H9 (cell line): ENCODE measurements at places on chromosomes 7 and 10.
A peak's percentile ranks its signal among the peaks of the same experiment; 100 is the strongest.

- peak overlapping the region; percentile 85 for H3K4me3 ChIP-seq
- H3K4me1 ChIP-seq, result no peaks in the 10 kb centered on the region
These were observed 534 bp upstream of the ACBD5 start for GRCh38 chr10:27241010-27241651.

GRCh38 chr7:45196374-45196773, 38.8 kb downstream of the RAMP3 start:
- H3K36me3 ChIP-seq, result no peaks in the 10 kb centered on the region
- no peak overlapping the region for H3K4me3 ChIP-seq
- no peak for DNase-seq
- H3K27ac ChIP-seq, result no peak overlapping the region
- H3K27me3 ChIP-seq, result no peaks in the 10 kb centered on the region
- H3K4me1 ChIP-seq, result no peaks in the 10 kb centered on the region

DNA sequence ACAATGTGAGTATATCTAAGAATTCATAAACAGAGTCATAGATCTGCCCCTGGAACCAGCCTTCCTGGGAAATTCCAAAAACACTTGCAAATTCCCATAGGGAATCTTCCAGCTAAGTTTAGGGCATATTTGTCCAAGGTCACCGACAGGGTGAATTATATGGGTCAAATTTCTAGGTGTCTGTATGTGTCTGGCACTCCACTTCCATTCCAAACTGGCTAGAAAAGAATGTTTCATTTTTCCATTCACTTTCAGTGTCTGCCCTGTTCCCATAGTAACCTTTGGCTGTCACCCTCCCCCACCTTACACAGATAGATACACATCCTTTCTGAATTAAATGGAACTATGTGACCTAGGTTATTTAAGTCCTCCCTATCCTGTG, 230.9 kb downstream of the CREB5 start:
- peaks cover 9% of the 10 kb centered on the region; the same call in 1 of the 2 replicates for H3K4me1 ChIP-seq
- DNase-seq, result no peak
- H3K4me3 ChIP-seq, result no peak overlapping the region
- H3K27ac ChIP-seq, result no peak overlapping the region
- no peaks in the 10 kb centered on the region for H3K27me3 ChIP-seq

GRCh38 chr7:15424468-15424867, 137.3 kb downstream of the AGMO start:
- no peak for DNase-seq
- H3K27me3 ChIP-seq, result no peaks in the 10 kb centered on the region
- no peak overlapping the region for H3K4me3 ChIP-seq
- H3K4me1 ChIP-seq, result no peaks in the 10 kb centered on the region
- H3K36me3 ChIP-seq, result no peaks in the 10 kb centered on the region
- no peak overlapping the region for H3K27ac ChIP-seq

DNA sequence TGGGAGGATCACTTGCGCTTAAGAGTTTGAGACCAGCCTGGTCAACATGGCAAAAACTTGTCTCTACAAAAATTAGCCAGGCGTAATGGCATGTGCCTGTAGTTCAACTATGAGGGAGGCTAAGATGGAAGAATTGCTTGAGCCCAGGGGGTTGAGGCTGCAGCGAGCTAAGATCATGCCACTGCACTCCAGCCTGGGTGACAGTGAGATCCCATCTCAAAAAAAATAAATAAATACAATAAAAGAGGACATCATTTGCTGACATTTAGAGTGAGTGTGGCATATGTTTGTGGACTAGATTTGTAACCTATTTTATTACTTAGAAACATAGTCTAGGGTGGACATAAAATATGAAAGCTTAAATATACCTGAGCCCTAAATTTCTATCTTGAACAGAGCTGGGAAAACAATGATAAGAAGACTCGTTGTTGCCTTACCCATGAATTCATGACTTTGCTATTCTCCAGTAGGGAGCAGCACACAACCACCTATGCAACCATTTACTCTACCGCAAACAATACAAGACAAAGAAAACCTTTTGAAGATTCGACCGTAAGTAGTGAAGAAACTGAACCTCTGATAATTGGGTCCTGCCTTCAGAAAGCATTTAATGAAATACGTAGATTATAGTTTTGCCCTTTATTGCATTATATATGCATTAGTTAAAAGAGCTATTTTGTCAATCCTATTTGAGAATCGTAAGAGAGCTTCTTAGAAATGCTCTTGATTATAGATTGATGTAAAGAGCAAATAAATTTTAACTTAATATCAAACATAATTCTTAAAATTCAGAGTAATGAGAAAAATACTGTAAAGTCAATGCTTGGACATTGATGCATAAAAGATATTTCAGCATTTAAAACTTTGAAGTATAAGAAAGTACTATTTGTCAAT, 83.5 kb downstream of the GNAT3 start:
- no peaks in the 10 kb centered on the region for H3K36me3 ChIP-seq
- no peaks in the 10 kb centered on the region; the same call in 1 of the 2 replicates for H3K4me1 ChIP-seq
- peak; percentile 41 for DNase-seq
- H3K27ac ChIP-seq, result no peak overlapping the region
- no peaks in the 10 kb centered on the region for H3K27me3 ChIP-seq

DNA sequence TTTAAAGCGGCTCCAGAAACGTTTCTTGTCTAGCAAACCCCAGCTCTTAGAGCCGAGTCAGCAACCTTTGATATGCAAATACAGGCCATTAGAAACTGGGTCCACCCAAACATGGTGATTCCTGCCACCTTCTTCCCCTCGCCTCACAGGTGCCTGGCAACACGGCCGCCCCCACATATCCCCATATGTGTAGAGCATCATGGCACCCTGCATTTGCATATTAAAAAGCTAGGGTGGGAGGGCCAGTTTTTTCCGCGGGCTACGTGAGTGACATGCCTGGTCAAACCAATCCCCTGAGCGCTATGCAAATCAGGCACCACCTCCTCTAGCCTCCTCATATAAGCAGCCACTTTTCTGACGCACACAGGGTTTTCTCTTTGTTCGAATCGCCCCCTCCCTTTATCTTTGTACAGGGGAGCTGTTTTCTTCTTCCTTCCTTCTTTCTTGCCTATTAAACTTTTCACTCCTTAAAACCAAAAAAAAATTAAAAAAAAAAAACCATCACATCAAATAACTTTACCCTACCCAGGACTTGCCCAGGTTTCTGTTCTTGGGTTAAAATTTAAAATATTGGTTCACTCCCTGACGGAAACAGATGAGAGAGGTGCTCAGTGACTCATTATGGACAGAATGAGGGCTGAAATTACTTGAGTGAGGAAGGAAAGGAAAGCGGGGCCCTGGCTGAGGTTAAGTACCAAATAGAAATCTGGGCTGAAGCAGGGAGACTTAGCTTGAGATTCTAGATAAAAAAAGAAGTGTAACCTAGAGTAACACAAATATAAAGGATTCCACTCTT, 59.8 kb downstream of the COA1 start:
- H3K27me3 ChIP-seq, result no peaks in the 10 kb centered on the region
- peaks cover 23% of the 10 kb centered on the region for H3K36me3 ChIP-seq
- peak overlapping the region; percentile 73 for H3K27ac ChIP-seq
- H3K4me3 ChIP-seq, result peak overlapping the region; percentile 39

GRCh38 chr7:29296421-29296820, 101.8 kb downstream of the CHN2 start:
- no peak overlapping the region for H3K4me3 ChIP-seq
- peak overlapping the region; percentile 34 for H3K27ac ChIP-seq
- H3K27me3 ChIP-seq, result no peaks in the 10 kb centered on the region
- DNase-seq, result no peak
- no peaks in the 10 kb centered on the region for H3K36me3 ChIP-seq

DNA sequence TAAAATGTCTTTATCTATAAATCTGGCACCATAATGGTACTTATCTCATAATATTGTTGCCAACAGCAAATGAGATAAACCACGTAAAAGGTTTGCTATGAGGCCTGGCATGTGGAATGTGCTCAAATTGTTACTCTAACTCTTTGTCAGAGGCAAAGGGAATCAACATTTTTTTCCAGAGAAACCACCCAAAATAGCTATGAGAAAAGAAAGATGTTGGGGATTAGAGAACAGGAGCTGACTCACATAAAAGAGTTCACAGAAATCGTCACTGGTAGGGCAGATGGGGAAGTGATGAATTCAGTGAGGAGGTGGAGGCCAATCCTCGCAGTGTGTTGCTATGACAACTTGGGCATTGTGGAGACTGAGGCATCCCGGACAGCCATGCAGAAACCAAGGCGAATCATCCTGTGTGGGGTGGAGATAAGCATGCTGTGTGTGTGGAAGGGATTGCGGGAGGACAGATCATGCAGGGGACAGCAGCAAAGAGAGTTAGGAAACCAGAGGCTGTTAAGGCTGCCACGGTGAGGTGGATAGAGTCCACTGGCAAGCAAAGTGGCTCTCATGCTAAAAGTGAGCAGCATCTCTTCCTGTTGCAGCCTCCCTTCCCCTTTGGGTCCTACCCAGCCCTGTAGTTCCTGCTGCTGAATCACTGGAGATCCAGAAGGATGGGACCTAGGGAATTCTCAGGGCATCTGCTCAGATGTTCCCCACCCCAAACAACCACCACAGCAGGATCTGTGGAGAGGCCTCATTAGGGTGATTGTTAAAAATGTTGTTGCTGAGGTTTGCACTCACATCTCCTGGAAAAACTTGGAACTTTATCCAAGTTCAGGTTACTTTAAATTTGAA, 103.9 kb downstream of the CUBN start:
- H3K4me3 ChIP-seq, result no peak overlapping the region
- H3K27ac ChIP-seq, result no peak overlapping the region
- no peaks in the 10 kb centered on the region for H3K36me3 ChIP-seq
- DNase-seq, result no peak
- no peaks in the 10 kb centered on the region for H3K27me3 ChIP-seq
- H3K4me1 ChIP-seq, result no peaks in the 10 kb centered on the region; the same call in 1 of the 2 replicates

GRCh38 chr7:121084748-121085336, 96.3 kb downstream of the CPED1 start:
- no peaks in the 10 kb centered on the region for H3K36me3 ChIP-seq
- H3K27me3 ChIP-seq, result no peaks in the 10 kb centered on the region
- no peak overlapping the region for H3K4me3 ChIP-seq

- no peaks in the 10 kb centered on the region for H3K36me3 ChIP-seq
- no peaks in the 10 kb centered on the region for H3K27me3 ChIP-seq
- no peak overlapping the region for H3K4me3 ChIP-seq
- no peak overlapping the region for H3K27ac ChIP-seq
- no peak for DNase-seq
These were observed 88.4 kb downstream of the FAS start for GRCh38 chr10:89078724-89079672.
